Heart left ventricle (tissue), 16 donors: ENCODE measurements at places on chromosomes 5 and 9.

- no peak overlapping the region for H3K4me3 ChIP-seq
- DNase-seq: no peak
- H3K27ac ChIP-seq: no peak overlapping the region
These were observed 1576.5 kb downstream of the EFNA5 start for GRCh38 chr5:106094204-106094607.

- no peak overlapping the region for H3K4me3 ChIP-seq
- H3K4me1 ChIP-seq: no peaks in the 10 kb centered on the region
- H3K27ac ChIP-seq: no peak overlapping the region
- DNase-seq: no peak
- H3K27me3 ChIP-seq: no peaks in the 10 kb centered on the region
These were observed 60.8 kb downstream of the DMXL1 start for GRCh38 chr5:119131530-119132304.

DNA sequence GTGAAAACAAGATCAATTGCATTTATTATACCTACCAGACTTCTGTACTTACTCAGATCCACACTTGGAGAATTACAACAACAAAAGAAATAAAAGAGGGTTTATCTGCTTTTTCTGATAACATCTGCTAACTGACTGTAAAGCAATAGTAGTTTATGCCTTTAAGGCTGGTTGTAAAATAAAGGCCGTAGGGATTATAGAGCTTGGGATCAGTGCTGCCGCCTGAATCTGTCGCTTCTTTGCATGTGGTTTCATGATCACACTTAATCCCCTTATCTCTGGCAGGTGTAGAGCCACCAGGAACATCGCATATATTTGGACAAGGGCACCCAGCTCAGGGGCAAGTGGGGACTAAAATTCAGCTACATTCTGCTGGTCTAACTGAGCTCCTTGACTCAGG, 146.7 kb downstream of the CCDC192 start:
- H3K27ac ChIP-seq: no peak overlapping the region
- DNase-seq: no peak
- H3K36me3 ChIP-seq: no peaks in the 10 kb centered on the region
- H3K4me1 ChIP-seq: no peaks in the 10 kb centered on the region
- H3K4me3 ChIP-seq: no peak overlapping the region
- H3K27me3 ChIP-seq: no peaks in the 10 kb centered on the region

GRCh38 chr5:168776070-168776469, 196.9 kb upstream of the PANK3 start:
- H3K4me1 ChIP-seq: no peaks in the 10 kb centered on the region
- H3K36me3 ChIP-seq: no peaks in the 10 kb centered on the region
- no peaks in the 10 kb centered on the region for H3K27me3 ChIP-seq
- H3K27ac ChIP-seq: no peak overlapping the region
- no peak overlapping the region for H3K4me3 ChIP-seq
- DNase-seq: no peak

DNA sequence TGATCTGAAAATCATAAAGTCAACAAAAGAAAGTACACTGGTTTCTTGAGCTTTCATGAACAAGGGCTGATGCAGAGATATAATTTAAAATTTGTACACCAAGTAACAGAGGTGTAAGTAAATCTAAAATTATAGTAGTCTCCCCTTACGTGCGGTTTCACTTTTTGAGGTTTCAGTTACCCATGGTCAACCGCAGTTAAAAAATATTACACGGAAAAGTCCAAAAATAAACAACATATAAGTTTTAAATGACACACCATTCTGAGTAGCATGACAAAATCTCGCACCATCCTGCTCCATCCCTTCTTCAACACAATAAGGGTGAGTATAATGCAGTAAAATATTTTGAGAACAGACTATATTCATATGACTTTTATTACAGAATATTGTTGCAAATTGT, 54.4 kb downstream of the AUH start:
- H3K36me3 ChIP-seq: no peaks in the 10 kb centered on the region
- no peak overlapping the region for H3K4me3 ChIP-seq
- DNase-seq: no peak
- H3K27me3 ChIP-seq: no peaks in the 10 kb centered on the region

GRCh38 chr9:1726993-1727759, 288.0 kb upstream of the SMARCA2 start:
- H3K36me3 ChIP-seq: no peaks in the 10 kb centered on the region
- H3K4me1 ChIP-seq: no peaks in the 10 kb centered on the region
- H3K27ac ChIP-seq: no peak overlapping the region

DNA sequence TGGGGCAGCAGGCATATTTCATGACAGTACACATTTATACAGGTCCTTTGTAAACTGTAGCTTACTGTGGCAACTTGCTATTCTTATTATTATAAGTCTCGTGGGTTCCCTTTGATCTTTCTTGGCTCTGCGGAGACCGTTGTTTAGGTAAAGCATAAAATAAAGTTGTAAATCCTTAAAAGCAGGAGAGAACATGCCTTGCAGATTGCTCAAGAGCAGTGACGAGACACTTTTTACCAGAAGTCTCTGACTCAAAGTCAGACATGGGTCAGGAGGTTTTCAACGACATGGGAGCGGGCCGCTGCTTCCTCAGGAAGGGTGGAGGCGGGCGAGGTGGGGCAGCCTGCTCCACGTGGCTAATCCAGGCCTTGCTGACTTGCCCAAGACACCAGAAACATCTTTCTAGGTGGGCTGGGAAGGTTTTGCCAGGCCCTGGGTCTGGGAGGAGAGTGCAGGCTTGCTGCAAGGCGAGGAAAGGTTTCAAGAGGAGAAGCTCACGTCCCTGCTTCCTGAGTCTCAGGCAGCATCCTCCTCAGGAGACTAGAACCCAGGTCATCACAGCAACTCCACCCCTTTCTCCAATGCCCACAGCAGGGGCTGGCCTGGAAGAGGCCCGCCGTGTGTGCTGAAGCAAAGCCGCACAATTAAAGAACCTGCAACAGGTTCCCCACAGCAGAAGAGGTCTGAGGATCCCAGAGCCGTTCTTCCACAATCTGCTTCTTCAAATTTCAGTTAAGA, 6.5 kb downstream of the TBC1D2 start:
- no peaks in the 10 kb centered on the region for H3K36me3 ChIP-seq
- no peaks in the 10 kb centered on the region for H3K27me3 ChIP-seq
- DNase-seq: peak; percentile 66
- no peak overlapping the region for H3K4me3 ChIP-seq
- peaks cover 6% of the 10 kb centered on the region for H3K4me1 ChIP-seq

- no peak overlapping the region for H3K27ac ChIP-seq
- H3K36me3 ChIP-seq: no peaks in the 10 kb centered on the region
- H3K4me1 ChIP-seq: peaks cover 4% of the 10 kb centered on the region
- H3K27me3 ChIP-seq: no peaks in the 10 kb centered on the region
These were observed 374.7 kb upstream of the WWC1 start for GRCh38 chr5:167916706-167917105.

GRCh38 chr9:5642170-5642569, 13.3 kb downstream of the RIC1 start:
- no peak overlapping the region for H3K4me3 ChIP-seq
- no peaks in the 10 kb centered on the region for H3K27me3 ChIP-seq
- no peak overlapping the region for H3K27ac ChIP-seq

DNA sequence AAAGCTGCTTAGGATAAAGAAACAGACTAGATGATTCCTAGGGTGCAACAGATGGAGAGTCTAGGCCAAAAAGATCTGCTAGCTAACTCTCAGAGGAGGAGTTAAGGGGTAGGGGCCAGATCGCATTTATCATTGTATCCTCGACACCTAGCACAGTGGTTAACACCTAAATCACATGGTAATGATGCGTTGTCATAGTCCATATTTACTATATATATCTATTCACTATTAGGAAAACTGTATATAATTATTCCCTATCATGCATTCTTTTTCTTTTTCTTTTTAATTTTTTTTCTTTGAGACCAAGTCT, 92.8 kb upstream of the SLC44A1 start:
- DNase-seq: no peak
- no peaks in the 10 kb centered on the region for H3K36me3 ChIP-seq
- H3K27ac ChIP-seq: no peak overlapping the region
- no peaks in the 10 kb centered on the region for H3K27me3 ChIP-seq
- no peaks in the 10 kb centered on the region for H3K4me1 ChIP-seq

DNA sequence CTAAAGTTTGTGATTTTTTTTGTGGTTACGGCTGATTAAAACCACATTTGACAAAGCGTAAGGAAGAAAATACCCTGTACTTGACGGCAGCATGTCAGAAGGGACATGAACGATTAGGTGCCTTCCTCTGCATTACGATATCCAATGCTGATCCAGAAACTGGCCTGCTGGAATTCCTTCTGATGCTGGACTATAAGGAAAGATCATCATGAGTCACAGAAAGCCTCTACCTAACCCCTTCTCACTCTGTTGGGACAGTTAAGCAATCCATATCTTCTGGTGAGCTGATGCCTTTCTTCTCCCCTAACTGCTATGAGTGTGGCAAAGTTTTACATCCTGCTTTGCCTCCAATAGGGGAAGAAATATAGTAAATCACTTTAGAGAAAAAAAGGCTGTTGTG, 78.4 kb upstream of the PAPPA start:
- no peak for DNase-seq
- no peaks in the 10 kb centered on the region for H3K36me3 ChIP-seq
- H3K27me3 ChIP-seq: no peaks in the 10 kb centered on the region
- H3K27ac ChIP-seq: no peak overlapping the region

- no peak overlapping the region for H3K27ac ChIP-seq
- H3K36me3 ChIP-seq: no peaks in the 10 kb centered on the region
- H3K4me1 ChIP-seq: no peaks in the 10 kb centered on the region
- H3K27me3 ChIP-seq: no peaks in the 10 kb centered on the region
- no peak overlapping the region for H3K4me3 ChIP-seq
These were observed 397.5 kb downstream of the TMEM167A start for GRCh38 chr5:82679660-82680059.

GRCh38 chr5:15577831-15578230, 77.9 kb downstream of the FBXL7 start:
- peaks cover 43% of the 10 kb centered on the region for H3K4me1 ChIP-seq
- DNase-seq: no peak
- H3K27ac ChIP-seq: peak overlapping the region; percentile 70
- H3K36me3 ChIP-seq: peaks cover 6% of the 10 kb centered on the region
- no peak overlapping the region for H3K4me3 ChIP-seq
- no peaks in the 10 kb centered on the region for H3K27me3 ChIP-seq

GRCh38 chr5:108729242-108729615, 18.5 kb upstream of the FER start:
- no peak overlapping the region for H3K27ac ChIP-seq
- H3K36me3 ChIP-seq: no peaks in the 10 kb centered on the region
- H3K4me3 ChIP-seq: no peak overlapping the region
- no peaks in the 10 kb centered on the region for H3K27me3 ChIP-seq
- no peak for DNase-seq

GRCh38 chr5:143694357-143694756, 117.6 kb upstream of the HMHB1 start:
- peaks cover 12% of the 10 kb centered on the region for H3K4me1 ChIP-seq
- DNase-seq: no peak
- no peak overlapping the region for H3K27ac ChIP-seq
- no peak overlapping the region for H3K4me3 ChIP-seq
- no peaks in the 10 kb centered on the region for H3K27me3 ChIP-seq

GRCh38 chr5:145588113-145588512, 247.0 kb downstream of the PRELID2 start:
- no peak overlapping the region for H3K4me3 ChIP-seq
- no peak overlapping the region for H3K27ac ChIP-seq
- no peaks in the 10 kb centered on the region for H3K4me1 ChIP-seq
- DNase-seq: no peak

DNA sequence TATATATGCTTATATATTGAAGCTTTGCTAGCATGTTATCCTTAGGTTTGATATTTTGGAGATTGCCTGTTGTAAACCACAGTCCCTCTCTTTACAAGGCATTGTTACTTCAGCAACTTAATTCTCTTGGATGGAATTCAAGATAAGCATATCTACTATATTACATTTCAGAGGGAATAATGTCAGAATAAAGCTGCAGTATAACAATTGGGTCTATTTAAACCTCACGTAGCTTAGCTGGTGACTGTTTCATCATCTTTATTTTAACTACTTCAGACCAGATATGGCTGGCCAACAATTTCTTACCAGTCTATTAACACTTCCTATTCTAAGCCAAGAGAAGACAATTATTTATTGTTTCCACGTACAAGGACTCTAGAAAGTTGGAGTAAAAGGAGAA, 27.1 kb downstream of the ZCCHC10 start:
- H3K4me3 ChIP-seq: no peak overlapping the region
- H3K36me3 ChIP-seq: peaks cover 55% of the 10 kb centered on the region
- no peak for DNase-seq

DNA sequence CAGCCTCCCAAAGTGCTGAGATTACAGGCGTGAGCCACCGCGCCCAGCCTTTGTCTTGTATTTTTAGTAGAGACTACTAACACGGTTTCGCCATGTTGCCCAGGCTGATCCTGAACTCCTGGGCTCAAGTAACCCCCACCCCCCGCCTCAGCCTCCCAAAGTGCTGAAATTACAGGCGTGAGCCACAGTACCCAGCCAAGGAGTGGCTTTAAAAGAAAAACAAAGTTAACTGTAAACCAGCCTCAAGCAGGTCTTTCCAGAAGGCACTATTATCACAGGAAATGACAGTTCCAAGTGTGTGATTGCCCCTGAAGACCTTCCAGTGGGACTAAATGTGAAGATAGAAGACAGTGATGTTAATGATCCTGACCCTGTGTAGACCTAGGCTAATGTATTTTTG, 31.1 kb downstream of the SIL1 start:
- H3K36me3 ChIP-seq: no peaks in the 10 kb centered on the region
- no peaks in the 10 kb centered on the region for H3K27me3 ChIP-seq
- no peak overlapping the region for H3K27ac ChIP-seq
- no peak for DNase-seq

- H3K36me3 ChIP-seq: peaks cover 18% of the 10 kb centered on the region
- peak overlapping the region; percentile 78 for H3K27ac ChIP-seq
- H3K4me1 ChIP-seq: peaks cover 39% of the 10 kb centered on the region
- H3K4me3 ChIP-seq: no peak overlapping the region
- no peak for DNase-seq
These were observed 58.2 kb downstream of the RICTOR start for GRCh38 chr5:39015743-39016586.

GRCh38 chr9:103731541-103731940, 362.6 kb upstream of the SMC2 start:
- H3K4me1 ChIP-seq: no peaks in the 10 kb centered on the region
- DNase-seq: no peak
- H3K27me3 ChIP-seq: no peaks in the 10 kb centered on the region
- H3K4me3 ChIP-seq: no peak overlapping the region
- H3K27ac ChIP-seq: no peak overlapping the region
- no peaks in the 10 kb centered on the region for H3K36me3 ChIP-seq
